ENCODE measurements at places on chromosomes 2 and 18. TPM values are rescaled to one million over a fixed set of nuclear protein-coding genes. Genes with fewer than 3 reads are reported as not detected.

SP5 gene
- 0.69 TPM for total RNA-seq

FBXO15 gene
- total RNA-seq, result 1.7 TPM

CNGA3 gene
- not detected for total RNA-seq

ADD2 gene
- 2.3 TPM for total RNA-seq

MDH1 gene
- 222 TPM for total RNA-seq

TFPI gene
- 155 TPM for total RNA-seq

RFX8 gene
- total RNA-seq, result not detected

OTOS gene
- not detected for total RNA-seq

CNOT11 gene
- total RNA-seq, result 39.4 TPM

TRIM43 gene
- not detected for total RNA-seq

XIRP2 gene
- total RNA-seq, result not detected

COLEC11 gene
- not detected for total RNA-seq
